CD4-positive, alpha-beta T cell treated with Interleukin-21 for 1 hour (primary cell): ENCODE measurements at places on chromosomes 11 and 22.

DNA sequence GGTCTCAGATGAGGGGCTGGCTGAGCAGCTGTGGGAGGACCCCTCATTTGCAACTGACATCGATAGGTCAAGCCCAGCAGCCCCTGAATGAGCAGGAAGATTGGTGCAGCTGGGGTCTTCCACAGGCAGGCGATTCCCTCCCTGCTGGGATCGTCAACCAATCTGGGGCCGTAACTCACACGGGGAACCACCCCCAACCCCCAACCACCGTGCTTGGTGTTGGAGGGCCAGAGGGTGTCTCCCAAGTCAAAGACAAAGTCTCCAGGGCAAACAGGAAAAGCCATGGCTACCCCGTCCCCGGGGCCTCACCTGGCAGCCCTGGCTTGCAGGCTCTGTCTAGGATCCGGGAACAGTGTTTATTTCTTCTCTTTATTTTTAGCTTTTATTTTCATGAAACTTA lies 26.9 kb upstream of the SCUBE1 start:
- no peak for DNase-seq

DNA sequence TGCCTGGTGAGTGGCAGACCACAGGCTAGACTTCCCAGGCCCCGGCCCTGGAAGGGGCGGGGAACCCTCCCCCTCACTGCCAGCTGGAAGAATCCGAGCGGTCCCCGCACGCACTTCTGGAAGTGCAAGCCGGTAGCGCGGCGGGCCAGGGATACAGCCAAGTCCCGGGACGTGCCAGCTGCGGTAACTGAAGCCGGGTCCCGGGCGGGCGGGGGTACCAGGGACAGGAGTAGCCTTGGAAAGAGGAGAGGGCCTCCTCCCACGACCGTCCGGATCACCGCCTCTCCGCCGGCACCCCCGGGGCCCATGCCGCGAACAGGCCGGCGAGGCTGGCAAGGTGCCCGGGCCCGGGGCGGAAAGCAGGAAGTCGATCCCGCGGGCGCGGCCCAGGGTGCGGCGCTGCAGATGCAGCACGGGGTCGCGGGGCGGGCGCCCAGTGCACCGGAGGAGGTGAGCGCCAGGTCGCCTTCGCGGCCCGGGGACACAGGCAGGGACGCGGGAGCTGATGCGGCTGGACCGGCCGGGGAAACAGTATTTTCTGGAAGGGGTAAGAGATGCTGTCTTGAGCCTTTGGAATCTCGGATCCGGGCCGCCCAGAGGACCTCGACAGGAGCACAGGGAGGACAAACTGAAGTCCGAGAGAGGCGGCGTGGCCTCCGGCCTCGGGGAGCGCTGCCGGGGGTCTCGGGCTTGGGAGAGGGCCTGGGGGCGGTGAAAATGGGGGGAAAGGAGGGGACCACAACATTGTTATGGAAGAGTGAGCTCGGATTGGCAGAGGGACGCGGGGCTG lies 783 bp upstream of the SLC35C1 start:
- peak; percentile 61 for DNase-seq

GRCh38 chr11:131503017-131503416 lies 132.6 kb downstream of the NTM start:
- DNase-seq: no peak

GRCh38 chr22:47435204-47435487 lies 672.7 kb downstream of the TBC1D22A start:
- no peak for DNase-seq

DNA sequence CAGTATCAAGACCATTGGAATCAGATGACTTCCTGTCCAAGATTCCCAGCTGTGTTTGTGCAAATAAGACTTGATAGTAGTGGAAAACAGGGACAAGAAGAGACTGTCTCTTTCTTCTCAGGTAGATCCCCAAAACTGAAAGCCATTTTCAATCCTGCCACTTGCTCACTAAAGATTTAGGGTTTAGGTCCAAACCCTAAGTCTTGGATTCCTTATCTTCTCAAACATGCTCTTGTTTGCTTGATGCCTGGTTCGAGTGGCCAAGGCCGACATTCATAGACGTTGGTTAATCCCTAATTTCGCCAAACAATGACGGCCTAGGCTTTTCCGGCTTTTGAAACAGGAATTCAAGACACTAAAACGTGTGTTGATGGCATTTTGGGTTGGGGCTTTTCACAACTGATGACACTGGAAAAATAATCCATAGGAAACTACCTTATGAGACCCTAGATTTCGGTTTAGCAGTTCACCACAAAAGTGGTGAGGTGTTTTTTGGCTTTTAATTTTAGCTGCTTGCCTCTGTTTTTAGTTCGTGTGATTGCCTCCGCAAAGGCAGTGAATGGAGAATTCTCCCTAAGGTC lies 1.0 kb upstream of the GTPBP1 start:
- DNase-seq: no peak

DNA sequence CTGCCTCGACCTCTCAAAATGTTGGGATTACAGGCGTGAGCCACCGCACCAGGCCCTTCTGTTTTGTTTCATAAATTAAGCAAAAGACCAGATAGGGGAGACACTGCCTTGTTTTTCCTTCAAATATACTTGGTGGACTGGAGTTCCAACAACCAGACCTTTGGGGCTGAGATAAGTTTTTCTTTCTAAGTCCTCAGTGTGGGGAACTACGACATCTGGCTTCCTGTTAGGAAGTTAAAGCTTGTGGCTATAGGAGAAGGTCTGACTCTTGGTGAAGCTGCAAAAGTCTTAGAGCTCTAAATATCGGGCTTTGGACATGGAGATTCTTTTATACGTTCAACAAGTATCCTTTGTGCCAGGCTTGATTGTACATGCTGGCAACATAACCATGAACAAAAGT lies 64.1 kb upstream of the EED start:
- no peak for DNase-seq

- DNase-seq: no peak
Measured at GRCh38 chr11:57224128-57224527, 12.9 kb downstream of the APLNR start.

DNA sequence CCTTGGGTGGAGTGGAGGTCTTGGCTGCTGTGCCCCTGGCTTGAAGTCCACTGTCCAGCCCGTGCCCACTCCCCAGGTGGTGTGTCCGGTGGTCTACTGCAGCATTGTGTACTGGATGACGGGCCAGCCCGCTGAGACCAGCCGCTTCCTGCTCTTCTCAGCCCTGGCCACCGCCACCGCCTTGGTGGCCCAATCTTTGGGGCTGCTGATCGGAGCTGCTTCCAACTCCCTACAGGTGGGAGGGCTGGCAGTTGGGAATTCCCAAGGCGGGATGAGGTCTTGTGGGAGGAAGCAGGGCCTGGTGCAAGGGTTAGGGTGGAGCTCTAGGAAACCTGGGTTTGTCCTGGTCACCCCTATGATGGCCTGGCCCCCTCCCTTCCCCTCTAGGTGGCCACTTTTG lies 8.4 kb upstream of the NLRX1 start:
- DNase-seq: no peak

DNA sequence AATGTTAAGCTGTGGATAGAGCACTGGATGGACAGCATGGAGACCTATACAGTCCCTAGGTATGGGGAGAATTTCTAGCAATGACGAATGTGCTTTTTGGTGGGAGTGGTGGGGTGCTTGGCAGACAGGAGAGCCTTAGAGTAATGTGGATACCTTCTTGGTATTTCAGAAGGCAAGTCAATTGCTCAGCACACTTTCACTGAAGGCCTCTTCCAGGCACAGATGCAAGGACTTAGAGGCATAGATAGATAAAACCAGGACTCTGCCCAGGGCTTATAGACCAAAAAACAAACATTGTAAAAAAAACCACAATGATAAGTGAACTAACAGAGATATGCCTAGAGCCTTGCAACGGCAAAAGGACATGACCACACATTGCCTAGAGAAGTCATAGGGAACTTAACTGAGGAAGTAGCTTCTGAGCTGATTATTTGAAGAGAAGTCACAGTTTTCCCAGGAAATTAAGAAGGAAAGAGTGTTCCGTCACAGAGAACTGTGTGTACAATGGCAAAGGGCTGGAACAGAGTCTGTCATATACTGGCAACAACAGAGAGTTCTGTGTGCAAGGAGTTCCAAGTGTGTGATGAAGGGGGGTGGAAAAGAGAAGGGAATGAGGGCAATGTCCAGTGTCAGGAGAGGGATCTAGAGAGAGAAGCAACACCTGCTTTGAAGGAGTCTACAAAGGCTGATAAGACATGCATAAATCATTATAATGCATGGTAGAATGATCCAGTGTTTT lies 65.9 kb upstream of the PICALM start:
- DNase-seq: no peak

- DNase-seq: no peak
Measured at GRCh38 chr22:44402196-44403111, 89.7 kb upstream of the SHISAL1 start.

- no peak for DNase-seq
Measured at GRCh38 chr11:118095967-118096367, 9.2 kb upstream of the SMIM35 start.

DNA sequence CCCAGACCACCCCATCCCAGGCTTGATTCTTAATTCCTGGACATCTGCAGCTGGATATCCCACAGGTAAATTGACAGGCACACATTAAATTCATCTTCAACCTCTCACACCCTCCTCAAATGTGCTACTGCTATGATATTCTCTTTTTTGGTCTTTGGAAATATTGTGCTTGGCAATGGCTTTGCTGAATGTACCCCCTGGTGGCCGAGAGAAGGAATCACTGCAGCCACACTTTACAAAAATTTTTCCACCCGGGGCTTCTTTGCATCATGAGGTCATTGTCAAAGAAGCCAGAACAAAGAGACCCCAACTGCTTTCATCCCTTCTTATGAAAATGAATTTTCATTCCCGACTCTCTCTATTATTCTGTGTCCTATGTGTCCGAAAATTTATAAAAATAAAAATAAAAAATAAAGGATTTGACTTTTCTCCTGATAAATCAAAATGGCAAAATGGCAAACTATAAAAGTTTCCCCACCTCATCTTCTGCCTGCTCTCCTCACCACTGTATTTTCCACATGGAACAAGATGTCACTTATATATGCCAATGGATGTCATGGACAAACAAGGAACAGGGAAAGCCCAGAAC lies 15.0 kb upstream of the CYB5R2 start:
- DNase-seq: peak; percentile 22

DNA sequence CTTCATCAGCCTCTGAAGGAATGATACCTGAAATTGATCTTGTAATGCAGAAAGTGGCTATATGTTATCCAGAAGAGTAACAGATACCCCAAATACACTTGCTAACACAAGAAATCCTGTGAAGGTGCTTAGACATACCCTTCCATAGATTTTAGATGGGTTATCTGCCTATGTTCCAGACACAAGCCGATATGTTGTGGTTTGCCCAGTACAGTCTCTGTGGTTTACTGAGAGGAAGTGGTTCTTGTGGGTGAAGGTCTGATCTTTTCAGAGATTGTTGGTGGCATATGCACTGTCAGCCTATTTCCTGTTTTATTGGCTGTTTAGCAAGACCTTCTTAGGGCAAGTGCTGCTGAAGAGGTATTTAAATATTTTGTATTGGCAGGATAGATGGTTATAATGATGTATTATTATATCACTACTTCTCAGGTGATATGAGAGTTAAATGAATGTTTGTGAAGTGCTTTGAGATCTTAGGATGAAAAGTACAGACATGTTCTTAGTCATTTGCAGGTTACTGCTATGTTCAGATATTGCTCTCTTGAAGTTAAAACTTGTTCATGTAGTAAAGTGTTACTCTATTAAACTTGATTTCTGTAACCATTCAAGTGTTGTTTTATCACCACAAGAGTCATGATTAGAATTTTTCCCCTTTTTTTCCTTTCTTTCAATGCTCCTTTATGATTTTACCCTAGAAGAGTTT lies 8.2 kb downstream of the ARHGEF12 start:
- peak; percentile 82 for DNase-seq

GRCh38 chr11:50298182-50298988 lies 265.7 kb downstream of the OR4C45 start:
- no peak for DNase-seq

DNA sequence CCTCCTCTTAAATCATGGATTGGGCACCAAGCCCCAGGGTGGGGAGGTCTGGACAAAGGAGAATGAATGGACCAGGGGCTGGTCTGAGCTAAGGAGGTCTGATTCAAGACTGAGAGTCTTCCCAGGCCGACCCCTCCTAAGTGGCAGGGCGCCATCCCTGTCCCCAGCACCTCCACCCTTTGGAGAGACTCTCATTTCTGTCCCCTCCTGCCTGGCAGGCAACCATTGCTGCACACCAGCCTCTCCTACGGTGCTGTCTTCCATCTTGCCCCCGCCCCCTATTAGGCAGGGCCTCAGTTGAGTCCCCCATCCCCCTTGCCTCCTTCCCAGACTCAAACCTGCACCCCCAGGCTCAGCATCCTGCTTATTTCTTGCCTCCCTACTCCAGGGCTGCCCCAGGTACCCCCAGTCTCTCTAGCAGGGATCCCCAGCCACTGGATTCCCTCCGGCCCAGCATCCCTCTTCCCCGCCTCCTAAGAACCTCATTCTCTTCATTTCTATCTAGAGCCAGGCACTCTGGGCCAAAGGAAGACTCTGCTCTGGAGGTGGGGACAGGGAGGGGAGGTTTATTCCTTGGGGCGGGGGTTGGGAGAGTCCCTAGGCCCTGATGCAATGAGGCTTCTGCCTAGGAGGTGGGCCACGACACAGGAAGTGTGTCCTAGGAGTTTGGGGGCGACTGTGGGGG lies 1.7 kb upstream of the RCOR2 start:
- no peak for DNase-seq
